Cerebellum (tissue), 4 donors: ENCODE measurements at places on chromosomes 3 and 15. TPM values are rescaled to one million over a fixed set of nuclear protein-coding genes. Genes with fewer than 3 reads are reported as not detected.
A peak's percentile ranks its signal among the peaks of the same experiment; 100 is the strongest.

RTP4 gene
- total RNA-seq: 0.18 TPM

LEO1 gene
- total RNA-seq: 30.4 TPM

DNA sequence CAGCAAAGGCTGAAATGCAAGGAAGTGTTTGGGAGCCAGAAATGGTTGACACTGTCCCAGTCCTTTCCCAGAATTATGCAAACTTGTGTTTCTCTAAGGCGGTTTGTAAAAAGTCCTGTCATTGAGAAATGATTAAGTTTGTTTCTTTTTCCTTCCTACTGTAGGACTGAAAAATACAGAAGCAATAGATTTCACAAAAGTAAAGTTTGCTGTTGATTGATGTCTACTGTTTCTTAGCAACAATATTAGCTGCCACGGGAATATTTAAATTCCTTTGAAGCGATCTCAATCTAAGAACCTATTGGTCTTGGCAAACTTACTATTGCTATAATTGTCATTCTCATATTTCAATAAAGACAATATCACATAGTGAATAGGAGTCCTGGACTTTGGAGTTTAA is 100.7 kb upstream of the IL12A start:
- no peak for DNase-seq

RGMA gene
- 26.3 TPM for total RNA-seq

DNA sequence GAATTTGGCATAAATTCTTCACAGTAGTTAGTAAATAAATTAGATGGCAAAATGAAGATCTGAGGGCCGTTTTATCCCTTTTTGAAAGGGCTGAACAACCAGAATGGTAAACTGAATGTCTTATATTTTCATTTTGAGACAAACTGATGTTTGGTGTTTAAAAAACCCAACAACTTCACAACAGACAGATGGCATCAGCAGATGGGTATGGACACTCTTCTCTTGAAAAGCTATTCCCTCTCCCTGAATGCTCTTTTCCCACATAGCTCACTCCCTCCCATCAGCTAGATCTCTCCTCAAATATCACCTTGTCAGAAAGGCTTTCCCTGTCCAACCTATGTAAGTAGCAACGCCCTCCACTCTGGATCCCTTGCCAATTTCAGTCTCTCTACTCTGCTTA is 33.3 kb downstream of the EMC4 start:
- DNase-seq: no peak

DNA sequence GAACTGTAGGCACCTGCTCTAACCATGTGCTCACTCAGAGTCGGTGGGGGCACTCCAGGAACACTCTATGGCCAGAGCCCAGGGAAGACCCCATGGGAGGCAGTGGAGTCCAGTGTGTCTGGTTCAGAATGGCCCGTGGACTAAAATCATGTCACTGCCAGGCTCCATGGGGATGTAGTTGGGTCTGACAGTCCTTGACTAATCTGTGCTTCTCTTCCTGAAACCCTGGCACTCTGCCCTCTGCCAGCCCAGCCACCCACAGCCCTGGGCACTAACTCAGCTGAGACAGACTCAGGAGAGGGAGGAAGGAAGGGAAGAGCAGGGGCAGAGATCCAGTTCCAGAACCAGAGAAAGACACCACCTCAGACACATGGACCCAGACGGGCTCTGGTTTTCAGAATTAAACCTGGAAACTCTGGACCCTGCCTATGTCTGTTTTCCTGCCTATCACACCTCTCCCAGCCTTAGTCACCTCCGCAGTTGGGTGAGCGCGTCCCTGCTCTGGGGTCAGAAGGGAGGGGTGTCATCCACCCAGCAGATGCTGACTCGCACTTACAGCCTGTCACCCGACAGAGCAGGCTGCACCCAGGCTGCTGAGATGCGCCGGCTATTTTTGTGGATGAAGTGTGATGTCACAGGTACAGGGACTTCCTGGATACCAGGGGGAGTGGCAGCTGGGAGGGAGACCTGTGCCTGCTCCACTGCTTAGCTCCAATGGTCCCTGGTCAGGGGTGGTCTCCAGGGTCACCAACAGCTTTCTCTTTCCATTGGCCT is 56.8 kb upstream of the INSYN1 start:
- DNase-seq: peak; percentile 63

- no peak for DNase-seq
These were observed 117.4 kb downstream of the ATG7 start for GRCh38 chr3:11389386-11390268.

DNA sequence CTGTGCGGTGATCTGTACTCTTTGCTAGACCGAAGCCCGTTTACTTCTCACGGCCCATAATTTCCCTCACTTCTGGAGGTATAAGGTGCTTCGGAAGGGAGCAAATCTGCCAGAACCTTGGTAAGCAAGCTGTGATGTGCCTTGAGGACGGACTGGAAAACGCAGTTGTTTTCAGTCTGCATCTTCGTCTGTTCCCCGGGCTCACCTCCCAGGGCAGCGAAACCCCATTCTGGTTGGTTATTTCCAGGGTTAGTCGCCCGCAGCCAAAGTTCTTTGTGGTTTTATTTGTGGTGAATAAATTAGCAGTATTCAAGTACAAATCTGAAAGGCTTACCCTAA is 401 bp downstream of the RAMAC start:
- DNase-seq: no peak

- no peak for DNase-seq
These were observed 353.1 kb upstream of the BCHE start for GRCh38 chr3:166190360-166190759.

DNA sequence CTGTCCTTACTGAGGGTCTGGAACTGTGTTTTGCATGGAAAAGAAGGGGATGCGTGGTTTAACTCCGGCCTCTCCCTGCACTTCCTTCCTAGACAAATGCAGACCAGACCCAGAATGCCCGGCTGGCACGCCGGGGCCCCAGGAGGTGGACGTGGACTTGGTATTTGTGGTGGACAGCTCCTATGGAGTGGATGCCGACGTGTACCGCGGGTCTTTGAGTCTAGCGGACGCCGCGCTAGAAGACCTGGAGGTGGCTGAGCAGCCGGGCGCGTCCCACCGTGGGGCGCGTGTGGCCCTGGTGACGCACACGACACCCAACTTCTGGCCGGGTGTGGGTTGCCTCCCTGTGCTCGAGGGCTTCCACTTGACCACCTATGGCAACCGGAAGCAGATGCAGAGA is 81.8 kb upstream of the COL6A5 start:
- DNase-seq: no peak

GRCh38 chr15:75727851-75728715 is 15.4 kb upstream of the CSPG4 start:
- no peak for DNase-seq

PEX5L gene
- total RNA-seq: 5.3 TPM

GRCh38 chr15:45802140-45802539 is 167.3 kb downstream of the SQOR start:
- no peak for DNase-seq

CYP19A1 gene
- 1.00 TPM for total RNA-seq

C3orf49 gene
- total RNA-seq: not detected

DLL4 gene
- total RNA-seq: 4.4 TPM

PP2D1 gene
- not detected for total RNA-seq

DNA sequence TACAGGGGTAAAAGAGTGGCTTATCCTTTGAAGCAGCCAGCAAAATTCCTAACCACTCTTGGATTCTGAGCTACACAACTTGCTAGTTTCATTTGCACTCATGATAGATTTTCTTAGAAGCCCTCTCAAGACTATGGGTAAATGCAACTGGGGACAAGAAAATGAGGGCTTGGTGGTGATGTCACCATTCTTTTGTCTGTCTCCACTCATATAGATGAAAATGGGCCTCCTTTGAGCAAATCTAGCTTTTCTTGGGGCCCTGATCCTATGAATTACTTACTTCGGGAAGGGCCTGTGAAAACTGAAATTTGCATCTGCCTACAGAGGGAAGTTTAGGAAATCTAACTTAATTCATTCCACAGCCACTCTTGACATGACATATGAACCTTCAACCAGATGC is 486.3 kb downstream of the MAGI1 start:
- no peak for DNase-seq
